ENCODE measurements at places on chromosomes 6 and 20.

DNA sequence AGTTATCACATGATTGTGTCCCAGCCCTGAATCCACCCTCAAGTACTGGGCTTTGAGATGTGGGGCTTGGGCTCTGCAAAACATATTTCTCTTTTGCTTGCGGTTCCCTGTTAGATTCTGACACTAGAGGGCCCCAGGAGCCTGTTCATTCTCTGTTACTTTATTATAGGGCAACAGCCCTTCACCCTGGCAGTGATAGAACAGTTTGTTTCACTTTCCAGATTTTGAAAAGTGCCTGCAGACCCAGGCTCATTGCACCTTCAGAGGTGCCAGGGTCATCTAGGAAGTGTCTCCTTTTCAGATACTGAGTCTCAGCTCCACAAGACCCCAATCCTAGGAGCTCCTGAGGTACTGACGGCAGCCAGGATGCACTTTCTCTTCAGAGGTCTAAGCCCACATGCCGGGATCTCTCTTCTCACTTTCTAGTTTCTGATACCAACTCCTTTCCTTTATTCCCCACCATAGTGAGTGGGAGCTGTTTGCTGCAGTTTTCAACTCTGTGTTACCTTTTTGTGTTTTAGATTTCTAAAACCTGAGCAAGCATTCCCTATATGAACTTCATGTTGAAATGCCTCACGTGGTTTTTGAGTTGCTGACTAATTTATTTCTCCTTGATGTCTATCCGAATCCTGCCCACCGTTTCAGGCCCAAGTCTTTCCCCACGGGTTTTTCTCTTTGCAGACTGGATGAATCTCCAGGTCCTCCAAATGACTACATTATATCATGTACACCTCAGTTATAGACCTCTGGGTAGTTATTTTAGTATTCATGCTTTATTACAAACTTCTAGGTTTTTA, 10.9 kb downstream of the ABT1 start:
- DNase-seq: peak; percentile 48

DNA sequence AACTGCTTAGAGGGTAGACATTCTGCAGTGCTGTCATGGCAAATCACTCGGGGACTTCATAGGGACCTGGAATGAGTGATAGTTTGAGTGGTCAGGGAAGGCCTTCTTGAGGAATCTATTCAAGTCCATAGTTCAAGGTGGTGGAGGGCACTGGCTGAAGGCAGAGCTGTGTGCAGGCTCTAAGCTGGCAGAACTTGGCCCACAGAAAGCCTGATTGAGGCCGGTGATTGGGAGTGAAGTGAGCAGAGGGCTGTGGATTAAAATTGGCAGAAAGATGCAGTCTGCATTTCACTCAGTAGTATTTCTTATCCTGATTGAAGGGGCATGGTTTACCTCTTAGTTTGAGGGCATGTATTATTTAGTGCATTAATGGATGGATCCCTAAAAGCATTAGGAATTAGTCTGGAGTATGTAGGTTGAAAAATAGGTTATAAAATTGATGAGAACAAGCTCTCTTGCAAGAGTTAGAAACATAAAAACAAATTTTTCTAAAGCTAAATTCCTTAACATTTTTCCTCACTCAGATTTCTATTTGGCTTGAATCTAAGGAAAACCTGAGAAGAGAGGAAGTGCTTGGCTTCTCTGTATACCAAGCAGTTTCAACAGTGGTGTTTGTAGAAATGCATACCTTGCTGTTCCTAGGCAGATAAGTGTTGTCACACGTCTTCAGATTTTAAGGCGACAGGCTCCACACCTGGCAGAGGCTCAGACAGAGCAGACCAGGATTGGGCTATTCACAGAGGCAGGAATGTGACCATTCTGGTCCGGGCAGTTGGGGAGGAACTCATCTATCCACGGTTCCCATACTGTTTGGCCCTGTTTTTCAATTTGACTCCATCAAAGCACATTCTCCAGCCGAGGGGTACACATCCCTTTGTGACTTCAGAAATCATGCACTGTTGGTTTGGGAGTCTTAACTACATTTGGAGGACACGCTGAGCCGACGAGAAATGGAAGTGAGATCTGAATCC, 45.2 kb downstream of the UTRN start:
- no peak for DNase-seq

GRCh38 chr6:12947967-12948366, 231.4 kb downstream of the PHACTR1 start:
- DNase-seq: no peak

- no peak for DNase-seq
Measured at GRCh38 chr6:161584051-161584450, 310.2 kb upstream of the AGPAT4 start.

DNA sequence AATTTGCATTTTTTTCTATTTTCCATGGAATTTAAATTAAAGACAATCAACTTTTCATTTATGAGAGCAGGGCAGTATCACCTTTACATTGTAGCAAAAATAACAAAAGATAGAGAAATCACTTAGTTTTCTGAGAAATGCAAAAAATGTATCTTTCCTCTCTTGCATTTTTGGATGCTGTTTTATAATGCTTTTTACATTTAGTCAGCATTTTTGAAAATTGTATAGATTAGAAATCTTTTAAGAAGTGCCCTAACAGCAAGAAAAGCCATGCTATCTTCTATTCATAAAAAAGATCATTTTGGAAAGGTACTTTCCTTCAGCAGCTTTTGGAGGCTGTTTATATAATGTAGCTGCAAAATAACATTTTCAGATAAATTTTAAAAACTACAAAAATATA, 421.8 kb downstream of the EYS start:
- no peak for DNase-seq

DNA sequence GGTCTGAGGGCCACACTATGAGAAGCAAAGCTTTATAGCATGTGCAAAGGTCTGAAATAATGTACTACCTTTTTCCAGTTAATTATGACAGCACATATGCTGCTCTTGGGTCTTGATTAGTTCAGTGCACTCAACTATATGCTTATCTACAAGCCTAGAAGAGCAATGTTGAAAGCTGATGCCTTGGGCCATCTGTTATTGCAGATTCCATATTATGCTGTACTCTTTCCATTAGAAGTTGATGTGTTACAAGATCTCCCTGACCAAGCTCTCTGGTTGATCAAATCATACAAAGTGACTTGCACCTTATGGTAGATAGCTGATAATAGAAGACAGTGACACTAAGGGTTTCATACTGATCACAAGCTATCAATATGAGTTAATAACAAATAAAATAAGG, 327.3 kb downstream of the FRK start:
- no peak for DNase-seq

DNA sequence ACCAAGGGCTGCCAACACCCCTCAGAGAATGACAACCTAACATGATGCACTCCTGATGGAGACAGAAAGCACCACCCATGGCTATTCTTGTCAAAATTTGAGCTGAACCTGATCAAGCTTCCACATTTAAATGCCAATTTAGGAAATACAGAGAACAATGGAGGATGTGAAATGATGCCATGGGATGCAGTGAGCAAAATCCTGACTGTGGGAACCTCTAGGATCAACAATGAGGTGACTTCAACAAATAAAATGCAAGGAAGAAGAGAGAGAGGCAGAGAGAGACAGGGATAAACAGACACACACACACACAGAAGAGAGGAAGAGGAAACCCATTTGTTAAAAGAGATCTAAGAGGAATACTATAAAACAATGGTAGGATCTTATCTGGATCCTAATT, 119.6 kb upstream of the NUP153 start:
- no peak for DNase-seq

GRCh38 chr6:52243282-52243893, 912 bp downstream of the IL17F start:
- DNase-seq: no peak

DNA sequence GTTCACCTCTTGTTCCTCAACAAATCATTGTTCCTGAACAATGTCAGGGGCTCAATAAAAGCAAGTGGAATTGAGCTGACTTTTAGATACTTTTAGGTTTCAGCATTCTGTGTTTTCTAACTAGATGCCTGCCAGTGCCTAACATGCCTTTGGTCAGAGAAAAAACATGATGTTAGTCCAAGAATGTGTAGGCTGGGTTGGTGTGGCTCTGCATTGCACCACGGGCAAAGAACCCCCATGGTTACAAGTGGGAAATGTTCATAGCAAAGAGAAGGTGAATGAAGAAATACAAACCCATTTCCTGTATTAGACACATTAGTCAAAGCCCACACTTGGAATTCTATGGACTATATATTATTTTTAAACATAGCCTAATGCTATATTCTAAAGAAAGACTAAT, 193.3 kb downstream of the TMEM200A start:
- no peak for DNase-seq

GRCh38 chr6:161755080-161755479, 481.2 kb upstream of the AGPAT4 start:
- no peak for DNase-seq

Measured in GM19239 (cell line).